NCI-H1694 treated with DMSO at 0.1 percent for 48 hours (cell line): ENCODE measurements at places on chromosomes 6 and 20.
A peak's percentile ranks its signal among the peaks of the same experiment; 100 is the strongest.

GRCh38 chr6:28607990-28608389 lies 82.3 kb downstream of the GPX5 start:
- DNase-seq: no peak

DNA sequence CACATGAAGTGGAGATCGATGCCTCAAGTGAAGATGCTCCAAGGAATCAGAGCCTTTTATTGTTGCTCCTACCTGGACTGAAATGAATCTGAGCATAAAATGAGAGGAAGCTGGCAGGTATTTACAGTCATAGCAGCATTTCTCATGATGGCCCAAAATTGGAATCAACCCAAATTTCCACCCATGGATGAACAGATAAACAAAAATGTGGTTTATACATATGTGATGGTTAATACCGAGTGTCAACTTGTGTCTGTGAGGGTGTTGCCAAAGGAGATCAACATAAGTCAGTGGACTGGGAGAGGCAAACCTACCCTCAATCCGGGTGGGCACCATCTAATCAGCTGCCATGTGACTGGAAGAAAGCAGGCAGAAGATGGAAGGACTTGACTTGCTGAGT lies 178.2 kb downstream of the PTPRT start:
- no peak for DNase-seq

- no peak for DNase-seq
Observed at GRCh38 chr6:156808287-156808686, 31.1 kb downstream of the ARID1B start.

GRCh38 chr6:10030942-10031537 lies 383.8 kb downstream of the TFAP2A start:
- peak; percentile 22 for DNase-seq

GRCh38 chr20:32792316-32792715 lies 27.4 kb upstream of the MAPRE1 start:
- no peak for DNase-seq

DNA sequence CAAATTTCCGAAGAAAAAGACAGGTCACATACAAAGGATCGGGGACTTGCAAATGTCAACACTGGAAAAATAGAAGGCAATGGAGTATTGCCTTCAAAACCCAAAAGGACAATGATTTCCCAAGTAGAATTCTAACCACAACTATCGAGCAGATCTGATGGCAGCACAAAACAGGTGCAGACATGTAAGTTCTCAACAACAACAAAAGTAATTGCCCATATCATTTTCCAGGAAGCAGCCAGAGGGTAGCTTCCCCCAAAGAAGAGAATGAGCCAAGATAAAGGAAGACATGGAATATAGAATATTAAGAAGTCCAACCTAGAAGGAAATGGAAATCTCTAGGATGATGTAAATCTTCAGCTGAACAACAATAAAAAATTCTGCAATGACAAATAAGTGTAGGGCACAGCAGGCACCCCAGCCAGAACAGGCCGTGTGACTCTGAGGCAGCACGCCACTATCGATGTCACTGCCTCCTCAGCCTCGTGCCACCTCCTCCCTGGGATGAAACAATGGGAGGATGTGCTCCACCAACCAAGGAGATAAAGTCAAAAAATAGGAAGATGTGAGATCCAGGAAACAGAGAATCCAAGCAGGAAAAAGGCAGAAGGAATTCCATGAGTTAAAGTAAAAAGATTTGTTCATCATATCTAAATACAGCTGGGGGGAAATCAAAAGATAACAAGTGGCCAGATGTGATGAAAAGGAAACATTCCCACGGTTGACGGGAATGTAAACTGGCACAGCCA lies 34.1 kb downstream of the SERPINB1 start:
- no peak for DNase-seq

- no peak for DNase-seq
Observed at GRCh38 chr20:10263385-10264165, 44.9 kb downstream of the SNAP25 start.

DNA sequence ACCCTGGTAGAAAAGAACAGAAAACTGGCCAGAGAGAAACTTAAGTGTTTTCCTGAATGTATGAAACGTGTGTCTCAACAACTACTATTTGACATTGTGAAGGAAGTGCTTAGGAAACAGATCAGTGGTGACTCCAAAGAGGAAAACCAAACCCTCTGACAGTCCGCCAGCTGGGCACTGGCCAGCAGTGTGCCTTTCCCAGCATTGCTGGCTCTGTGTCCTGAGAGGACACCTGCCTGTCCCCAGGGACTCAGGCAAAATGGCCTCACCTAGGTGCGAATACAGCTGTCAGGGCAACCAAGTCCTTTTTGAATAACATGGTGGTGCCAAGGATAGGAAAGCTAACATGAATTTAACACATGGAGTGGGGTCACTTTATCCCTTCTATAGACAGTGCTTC lies 72.5 kb downstream of the NDUFAF5 start:
- DNase-seq: no peak

- DNase-seq: no peak
Observed at GRCh38 chr20:63547725-63548480, at the start of gene SRMS. Gene SRMS (minus strand): TSS chr20:63547749. CDS start chr20:63547463, 286 bp downstream.

GRCh38 chr20:53677447-53678314 lies 84.0 kb upstream of the ZNF217 start:
- no peak for DNase-seq

GRCh38 chr6:53527249-53527765 lies 17.6 kb downstream of the GCLC start:
- no peak for DNase-seq

DNA sequence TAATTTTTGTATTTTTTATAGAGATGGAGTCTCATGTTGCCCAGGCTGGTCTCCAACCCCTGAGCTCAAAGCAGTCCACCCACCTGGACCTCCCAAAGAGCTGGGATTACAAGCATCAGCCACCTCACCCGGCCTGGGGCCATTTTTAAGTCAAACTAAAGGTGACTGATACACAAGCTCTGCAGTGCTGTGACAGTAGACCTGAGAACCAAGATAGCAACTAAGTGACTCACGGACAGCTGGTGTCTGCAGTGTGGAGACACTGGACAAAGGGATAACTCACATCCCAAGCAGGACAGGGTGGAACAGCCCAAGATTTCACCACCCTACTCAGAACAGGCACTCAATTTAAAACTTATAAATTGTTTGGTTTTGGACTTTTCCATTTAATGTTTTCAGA lies 402.5 kb downstream of the CD83 start:
- DNase-seq: no peak

DNA sequence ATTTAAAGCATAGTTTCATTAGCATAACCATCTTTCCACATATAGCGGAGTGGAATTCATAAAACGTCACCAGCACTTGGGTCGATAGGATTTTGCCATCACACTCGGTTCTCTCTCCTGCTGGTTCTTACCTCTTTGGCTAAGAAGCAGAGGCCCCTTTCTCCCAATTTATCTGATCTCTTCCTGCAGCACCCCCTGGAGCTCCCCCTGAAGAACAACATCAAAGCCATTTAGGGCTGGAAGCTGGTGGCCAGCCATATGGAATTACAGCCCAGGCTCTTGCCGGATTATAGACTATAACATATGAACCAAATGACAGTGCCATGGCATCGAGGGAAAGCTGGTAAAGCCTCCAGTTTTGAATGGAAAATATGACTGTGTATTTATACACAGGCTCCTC lies 6.4 kb upstream of the KIF6 start:
- DNase-seq: peak; percentile 2

- DNase-seq: no peak
Observed at GRCh38 chr6:145631374-145631773, 103.9 kb downstream of the EPM2A start.

DNA sequence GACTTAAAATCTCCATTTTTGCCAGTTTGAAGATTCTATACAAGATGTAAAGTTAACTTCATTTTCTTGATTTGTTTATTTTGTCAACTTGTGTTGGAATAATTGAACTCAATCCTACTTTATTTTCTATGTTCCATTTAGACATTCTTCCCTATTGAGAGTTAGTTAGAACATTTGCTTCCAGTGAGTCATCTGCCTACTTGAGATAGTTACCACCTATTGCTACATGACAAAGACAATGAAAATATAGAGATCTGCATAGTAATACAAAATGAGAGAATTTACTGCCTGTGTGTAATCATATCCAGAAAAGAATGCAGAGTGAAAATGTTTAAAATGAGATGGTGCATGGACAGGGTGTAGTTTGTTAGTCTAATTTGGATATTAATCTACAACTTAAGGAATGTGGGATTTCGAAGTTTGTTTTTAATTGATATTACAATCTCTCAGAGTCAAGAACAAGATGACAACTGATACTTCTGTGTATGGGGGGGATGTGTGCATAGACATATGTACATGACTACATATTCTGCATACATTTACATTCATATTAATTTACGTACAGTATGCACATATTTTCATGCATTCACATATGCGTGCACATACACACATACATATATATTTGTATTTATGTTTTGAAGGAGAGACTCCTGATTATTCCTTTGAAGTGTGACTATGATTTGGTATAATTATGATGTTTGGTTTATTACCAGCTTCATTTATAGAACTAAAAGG lies 420.1 kb downstream of the NKAIN2 start:
- DNase-seq: no peak

DNA sequence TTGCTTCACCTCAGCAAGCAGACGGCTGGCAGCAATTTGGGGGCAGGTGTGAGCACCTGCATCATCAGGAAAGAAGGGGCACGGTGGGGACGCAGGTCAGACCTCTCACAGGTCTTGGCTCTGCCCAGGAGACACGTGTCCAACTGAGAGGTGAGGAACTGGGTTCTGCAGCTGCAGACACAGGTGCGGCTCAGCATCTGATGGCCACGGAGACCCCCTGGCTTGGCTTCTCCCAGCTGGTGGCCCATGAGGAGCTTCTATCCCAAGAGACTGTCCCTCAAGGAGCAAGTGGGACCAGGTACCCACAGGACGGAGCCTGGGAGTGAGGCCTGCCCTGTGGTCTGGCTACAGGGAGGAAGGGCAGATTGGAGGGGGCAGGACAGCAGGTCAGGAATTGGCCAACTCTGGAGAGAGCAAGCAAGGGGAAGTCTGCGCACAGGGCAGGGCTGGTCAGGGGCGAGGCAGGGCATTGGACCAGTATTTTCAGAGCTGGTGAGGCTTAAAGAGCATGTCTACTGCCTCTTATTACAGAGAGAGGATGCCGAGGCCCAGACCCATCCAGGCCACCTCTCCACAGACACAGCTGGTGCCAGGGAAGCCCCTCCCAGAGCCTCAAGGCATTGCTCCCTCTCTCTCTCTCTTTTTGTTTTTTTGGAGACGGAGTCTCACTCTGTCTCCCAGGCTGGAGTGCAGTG lies 4.2 kb downstream of the STMN3 start:
- DNase-seq: no peak

GRCh38 chr6:166626177-166627032 lies 646 bp downstream of the RPS6KA2 start:
- DNase-seq: no peak

GRCh38 chr6:41651246-41651961 lies 13.1 kb downstream of the MDFI start:
- no peak for DNase-seq

DNA sequence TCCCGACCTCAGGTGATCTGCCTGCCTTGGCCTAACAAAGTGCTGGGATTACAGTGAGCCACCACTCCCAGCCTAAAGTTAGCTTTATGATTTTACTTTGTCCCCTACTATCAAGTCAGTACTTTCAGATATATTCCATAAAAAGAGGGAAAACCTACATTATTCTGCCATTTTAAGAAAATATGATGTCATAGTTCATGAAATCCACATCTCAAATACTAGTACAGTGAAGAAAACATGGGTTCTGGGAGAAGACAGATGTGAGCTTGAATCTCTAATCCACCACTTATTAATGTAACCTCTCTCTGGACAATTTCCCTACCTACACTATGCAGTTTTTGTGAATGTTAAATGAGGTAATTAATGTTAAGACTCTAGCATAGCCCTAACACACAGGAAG lies 74.5 kb downstream of the PDE10A start:
- no peak for DNase-seq

- DNase-seq: no peak
Observed at GRCh38 chr6:146949425-146949824, 254.8 kb upstream of the STXBP5 start.

DNA sequence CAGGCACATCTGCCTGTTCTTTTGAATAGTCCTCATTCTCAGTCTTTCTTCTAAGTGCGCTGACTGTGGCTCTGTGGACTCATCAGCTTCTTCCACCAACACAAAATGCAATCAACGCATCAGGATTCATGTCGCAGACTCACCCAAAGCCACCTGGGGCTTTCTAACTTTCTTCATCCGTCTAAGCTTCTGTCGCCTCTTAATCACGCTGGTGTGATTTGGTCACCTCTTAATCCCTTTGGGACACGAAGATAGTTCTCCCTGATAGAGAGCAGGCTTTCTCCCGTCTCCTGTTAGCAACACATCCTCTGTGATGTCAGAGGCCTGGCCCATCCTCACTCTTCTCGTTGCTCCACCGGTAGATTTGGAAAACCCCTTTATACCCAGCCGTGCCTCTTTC lies 78.0 kb upstream of the FOXQ1 start:
- DNase-seq: no peak

GRCh38 chr20:9040863-9041524 lies 27.9 kb upstream of the PLCB4 start:
- DNase-seq: no peak

DNA sequence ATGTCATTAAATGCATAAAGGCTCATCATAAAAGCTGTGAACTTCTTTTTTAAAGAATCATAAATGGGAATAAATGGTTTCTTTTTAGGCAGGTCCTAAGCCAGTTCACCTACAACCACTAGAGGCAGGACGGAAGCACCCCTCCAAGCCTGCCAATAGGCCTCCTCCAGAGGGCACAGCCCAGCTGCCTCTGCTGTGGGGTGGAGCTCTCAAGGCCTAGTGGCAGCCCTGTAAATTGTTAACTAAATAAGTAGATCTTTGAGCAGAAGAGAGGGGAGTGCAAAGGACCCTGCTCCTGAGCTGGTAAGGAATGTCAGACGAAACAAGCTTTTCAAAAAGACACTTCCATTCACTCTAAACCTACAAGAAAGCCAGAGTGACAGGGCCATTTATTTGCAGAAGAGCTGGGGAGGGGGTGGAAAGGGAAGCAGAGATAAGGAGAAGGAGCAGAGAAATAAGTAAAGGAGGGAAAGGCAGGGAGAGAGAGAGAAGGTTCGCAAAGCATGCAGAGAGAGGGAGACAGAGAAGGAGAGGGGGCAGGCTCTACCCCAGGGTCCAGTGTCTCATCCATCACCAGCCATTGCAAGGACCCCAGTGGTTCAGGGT lies 18.0 kb upstream of the MAFB start:
- DNase-seq: no peak

DNA sequence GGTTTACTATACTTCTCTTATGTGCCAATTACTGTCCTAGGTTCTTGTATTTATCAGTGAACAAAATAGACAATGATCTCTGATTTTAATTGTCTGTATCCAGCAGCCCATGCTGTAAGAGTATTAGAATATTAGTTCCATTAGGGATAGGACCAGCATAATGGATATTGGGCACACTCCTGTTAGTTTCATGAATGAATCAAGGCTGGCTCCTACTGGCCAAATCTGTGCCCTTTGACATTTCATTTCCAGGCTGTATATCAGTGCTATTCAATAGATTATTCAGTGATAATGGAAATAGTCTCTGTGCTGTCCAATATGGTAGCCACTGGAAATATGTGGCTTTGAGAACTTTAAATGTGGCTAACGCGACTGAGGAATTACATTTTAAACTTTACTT lies 1007.9 kb upstream of the FLRT3 start:
- no peak for DNase-seq
